Left ventricle myocardium superior (tissue), 1 donor: ENCODE measurements at places on chromosomes 4 and X.
A peak's percentile ranks its signal among the peaks of the same experiment; 100 is the strongest.

DNA sequence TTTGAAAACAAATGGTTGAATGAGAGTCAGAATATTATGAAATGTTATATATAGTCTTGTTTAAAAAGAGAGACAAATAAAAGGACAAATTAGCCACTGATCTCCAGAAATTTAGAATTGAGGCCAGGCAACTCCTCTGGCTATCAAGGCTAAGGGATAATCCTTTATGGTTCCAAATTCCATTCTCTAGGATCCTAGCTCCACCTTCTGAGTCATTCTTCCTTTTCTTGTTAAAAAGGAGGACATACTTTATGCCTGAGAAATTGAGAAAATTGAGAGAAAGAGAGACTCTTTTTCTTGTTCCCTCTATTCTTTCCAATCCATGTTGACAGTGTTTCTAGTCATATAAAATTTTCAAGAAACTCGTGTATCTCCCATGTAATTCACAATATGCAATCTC lies 1299.5 kb downstream of the FSTL5 start:
- no peak for DNase-seq

- DNase-seq: no peak
Observed at GRCh38 chr4:68948044-68948743, 3.4 kb downstream of the UGT2A3 start.

- no peak for DNase-seq
Observed at GRCh38 chr4:40058121-40058520, 1.5 kb downstream of the N4BP2 start.

DNA sequence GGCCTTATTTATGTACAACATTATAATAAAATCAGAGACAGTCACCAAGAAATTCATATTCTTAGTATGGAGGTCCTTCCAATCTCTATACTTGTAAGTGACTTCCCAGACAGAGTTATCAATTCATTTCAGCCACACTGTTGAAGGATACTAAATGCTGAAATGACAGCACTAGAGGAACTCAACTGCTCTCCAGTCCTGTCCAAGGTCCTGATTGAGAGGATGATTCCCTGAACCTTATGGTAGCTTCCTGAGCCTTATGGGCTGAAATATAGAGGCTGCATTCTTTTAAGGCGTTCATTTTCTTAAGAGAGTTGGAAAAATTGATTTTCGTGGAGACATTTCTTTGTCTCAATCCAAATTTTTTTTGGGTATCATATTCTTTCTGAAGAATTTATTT lies 205.9 kb downstream of the TLL1 start:
- no peak for DNase-seq

- no peak for DNase-seq
Observed at GRCh38 chr4:2289955-2290333, 28.0 kb upstream of the MXD4 start.

DNA sequence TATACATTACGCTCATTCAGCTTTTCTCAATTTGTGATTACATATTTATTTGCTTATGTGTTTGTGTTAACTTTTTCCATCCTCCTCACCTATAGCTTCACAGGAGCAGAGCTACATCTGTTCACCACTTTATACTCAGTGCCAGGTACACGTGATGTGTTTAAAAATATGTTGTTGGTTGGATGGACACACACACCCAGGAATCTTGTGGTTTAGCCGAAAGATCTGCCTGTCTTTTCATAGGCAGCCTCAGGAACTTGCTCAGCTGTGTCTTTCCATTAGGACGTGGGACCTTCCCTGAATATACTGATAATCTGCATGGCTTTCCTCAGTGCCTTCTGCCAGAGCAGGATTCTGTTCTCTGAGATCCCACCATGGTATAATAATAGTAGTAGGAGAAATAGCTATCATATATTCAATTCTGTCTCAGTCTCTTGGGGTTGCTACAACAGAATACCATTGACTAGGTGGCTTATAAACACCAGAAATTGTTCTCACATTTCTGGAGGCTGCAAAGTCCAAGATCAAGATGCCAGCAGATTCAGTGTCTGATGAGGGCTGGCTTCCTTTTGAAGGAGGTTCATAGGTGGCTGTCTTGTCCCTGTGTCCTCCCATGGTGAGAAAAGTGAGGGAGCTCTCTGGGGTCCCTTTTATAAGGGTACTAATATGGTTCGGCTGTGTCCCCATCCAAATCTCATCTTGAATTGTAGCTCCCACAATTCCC lies 50.0 kb upstream of the SOD3 start:
- no peak for DNase-seq

DNA sequence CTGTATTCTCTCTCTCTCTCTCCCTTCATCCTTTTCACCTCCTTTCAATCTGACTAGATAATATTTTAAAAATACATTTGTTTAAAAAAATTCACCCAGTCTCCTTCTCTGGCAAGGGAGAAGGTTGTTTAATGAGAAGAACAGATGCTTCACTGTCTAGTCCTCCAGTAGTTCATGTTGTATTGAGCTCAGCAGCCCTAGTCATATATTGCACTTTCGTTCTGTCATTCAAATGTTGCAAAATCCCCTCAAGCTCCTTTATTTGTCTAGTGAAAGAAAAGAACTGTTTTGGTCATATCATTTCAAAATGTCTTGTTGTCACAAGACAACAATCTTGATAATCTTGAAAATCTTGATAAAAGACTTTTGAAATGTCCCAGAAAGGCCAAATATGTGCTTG lies 248.0 kb downstream of the GALNTL6 start:
- DNase-seq: no peak

GRCh38 chrX:17242470-17242869 lies 132.5 kb upstream of the NHS start:
- no peak for DNase-seq

GRCh38 chr4:85966373-85966772 lies 393.5 kb downstream of the MAPK10 start:
- DNase-seq: no peak

DNA sequence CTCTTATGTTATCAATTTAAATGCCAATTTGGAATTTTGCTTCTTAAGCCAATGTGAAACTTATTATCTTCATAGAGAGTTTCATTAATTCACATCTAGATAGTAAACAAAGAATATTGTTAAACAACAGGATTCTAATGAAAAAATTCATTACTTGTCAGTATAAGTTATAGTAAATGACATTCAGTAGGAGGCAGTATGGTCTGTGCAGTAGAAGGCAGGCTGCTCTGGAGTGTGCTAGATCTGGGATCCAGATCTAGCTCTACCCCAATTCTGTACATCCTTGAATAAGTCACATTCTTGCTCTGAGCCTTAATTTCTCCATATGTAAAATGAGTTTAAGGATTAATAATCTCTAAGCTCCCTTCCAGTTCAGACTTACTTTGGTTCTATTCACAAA lies 202.7 kb upstream of the POU3F4 start:
- DNase-seq: no peak

- DNase-seq: no peak
Observed at GRCh38 chr4:175824076-175824475, 12.0 kb upstream of the GPM6A start.

GRCh38 chrX:34656842-34657725 lies at the start of gene TMEM47:
TMEM47 (minus strand) TSS chrX:34657285; CDS start chrX:34657029, 256 bp downstream.
- DNase-seq: peak; percentile 84
